Activated CD4-positive, alpha-beta T cell treated with anti-CD3 and anti-CD28 coated beads for 1 hour (primary cell): ENCODE measurements at places on chromosomes 16 and 17.

DNA sequence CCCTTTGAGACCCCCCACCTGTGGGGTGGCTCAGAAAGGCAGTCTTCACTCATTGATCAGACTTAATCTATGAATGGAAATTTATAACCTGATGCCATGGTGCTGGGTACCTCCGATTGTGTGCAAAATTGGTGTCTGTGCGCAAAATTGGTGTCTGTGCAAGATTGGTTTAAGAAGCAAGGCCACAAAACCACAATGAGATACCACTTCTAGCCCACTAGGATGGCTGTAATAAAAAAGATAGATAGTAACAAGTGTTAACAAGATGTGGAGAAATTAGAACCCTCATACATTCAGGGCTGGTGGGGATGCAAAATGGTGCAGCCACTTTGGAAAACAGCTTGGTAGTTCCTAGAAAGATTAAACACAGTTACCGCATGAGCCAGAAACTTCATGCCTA is 13.9 kb upstream of the CSNK2A2 start:
- no peak for DNase-seq

GRCh38 chr17:19756546-19756945 is 8.4 kb upstream of the ALDH3A1 start:
- no peak for DNase-seq

DNA sequence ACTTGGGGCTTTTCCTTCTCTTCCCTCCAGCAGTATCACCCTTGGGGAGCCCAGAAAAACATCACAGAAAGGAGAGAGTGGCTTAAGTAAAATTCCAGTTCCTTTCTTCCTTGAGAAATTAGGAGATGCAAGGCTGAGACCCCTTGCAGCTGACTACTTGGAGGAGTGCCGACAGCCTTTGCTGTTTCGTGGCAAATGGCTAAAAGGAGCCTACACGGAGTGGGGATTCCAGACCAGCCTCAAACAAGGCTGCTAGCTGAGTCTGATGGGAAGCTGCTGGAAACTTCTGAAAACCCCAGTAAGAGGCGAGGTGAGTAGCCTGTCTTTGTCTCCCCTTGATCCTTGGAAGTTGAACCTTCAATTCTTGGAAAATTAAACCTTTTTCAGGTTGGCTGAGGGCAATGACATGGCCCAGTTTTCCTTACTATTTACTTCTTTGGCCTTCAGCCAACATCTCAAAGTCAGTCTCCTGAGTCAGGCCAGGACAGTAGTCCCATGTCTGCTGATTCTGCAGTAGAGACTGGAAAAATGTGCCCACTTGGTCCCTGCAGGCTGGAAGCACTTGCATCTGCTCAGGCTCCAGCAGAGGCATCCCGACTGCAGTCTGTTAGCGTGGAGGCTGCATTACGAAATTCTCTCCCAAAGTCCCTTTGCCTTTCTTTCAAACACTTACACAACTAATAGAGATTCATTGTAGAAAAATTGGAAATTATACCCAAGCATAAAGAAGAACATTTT is 23.4 kb downstream of the SMIM36 start:
- no peak for DNase-seq

DNA sequence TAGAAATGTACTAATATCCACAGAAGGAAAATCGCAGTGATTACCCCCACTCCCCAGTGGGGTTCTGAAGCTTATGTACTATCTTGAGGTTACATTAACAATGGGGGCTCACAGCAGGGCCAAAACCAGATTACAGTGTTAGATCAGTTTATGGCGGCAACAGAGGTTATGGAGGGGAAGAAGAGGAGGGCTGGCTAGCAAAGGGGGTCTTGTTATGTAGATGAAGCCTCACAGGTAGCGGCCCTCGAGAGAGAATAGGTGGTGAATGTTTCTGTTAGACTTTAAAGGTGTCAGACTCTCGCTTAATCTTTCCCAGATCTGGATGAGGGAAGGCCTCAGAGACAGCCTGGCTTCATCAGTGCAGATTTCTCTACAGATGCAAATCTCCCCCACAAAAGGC is 22.2 kb downstream of the RNF112 start:
- no peak for DNase-seq

- DNase-seq, result no peak
Measured at GRCh38 chr17:53806473-53806872, 16.3 kb upstream of the KIF2B start.

DNA sequence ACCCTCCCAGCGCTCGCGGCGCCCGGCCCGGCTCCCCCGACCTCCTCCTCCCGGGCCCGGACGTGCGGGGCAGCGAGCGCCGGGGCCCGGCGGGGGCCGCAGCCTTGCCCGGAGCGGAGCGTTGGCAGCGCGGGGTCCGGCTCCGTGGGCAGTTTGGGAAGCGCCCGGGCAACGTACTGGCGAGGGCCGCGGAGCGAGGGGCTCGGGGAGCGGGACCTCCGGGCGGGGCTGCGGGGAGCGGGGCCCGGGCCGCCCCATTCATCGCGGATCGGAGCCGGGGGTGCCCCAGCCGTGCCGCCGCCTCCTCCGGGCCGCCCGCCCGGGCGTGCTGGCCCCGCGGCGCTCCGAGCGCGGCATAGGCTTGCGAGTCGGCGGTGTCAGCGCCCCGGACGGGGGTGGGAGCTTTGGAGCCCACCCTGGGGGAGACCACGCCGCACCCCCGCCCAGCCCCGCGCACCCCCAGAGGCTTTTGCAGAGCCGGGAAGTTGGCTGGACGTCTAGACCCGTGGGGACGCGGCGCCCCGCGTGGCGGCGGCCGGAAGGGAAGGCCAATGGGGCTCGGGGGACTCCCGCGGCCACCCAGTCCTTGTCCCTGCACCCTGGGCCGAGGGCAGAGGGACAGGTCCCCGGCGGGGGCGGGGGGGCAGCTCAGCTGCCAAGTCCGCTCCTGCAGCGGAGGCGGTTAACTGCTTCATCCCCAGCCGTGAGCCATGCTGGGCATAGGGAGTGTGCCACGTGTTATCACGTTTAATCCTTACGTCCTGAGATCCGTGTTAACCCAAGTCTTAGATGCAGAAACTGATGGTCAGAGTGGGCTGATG is 852 bp downstream of the ZNF469 start:
- DNase-seq, result no peak

DNA sequence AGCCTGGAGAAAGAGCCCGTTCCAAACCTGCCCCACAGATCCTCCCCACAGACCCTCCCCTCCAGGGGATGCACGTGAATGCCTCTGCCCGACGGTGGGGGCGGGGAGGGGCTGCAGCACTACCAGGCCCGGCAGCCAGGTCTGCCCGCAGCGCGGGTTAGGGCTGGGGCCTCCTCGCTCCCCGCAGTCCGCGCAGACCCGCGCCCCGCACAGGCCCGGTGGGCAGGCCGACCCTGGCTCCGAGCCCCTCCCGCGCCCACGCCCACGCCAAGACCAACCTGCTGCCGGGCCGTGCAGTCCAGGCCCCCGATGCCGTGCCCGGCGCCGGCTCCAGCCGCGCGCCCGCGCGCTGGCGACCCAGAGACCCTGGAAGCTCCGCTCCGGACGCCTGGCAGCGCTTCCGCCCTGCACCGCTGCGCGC is at the start of gene RPUSD1:
RPUSD1 (minus strand) TSS at position 404 of the 421 bp plus-strand sequence. CDS start 644 bp downstream, outside the sequence.
- DNase-seq, result no peak

DNA sequence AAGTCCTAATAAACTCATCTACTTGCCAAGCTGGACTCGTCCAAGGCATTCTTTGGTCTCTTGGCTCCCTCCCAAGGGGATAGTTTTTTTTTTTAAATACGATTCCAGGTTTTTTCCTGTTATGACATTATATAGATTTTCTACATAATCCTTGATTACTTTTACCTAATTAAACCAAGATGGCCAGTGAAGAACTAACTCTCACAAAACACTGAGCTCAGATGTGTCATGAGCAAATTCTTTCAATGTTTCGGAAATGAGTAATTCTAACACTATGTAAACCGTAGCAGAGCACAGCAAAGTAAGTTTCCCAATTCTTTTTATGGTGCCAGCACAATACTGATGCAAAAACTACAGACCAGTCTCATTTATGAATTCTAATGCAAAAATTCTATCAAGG is 1.8 kb downstream of the ZNF23 start:
- no peak for DNase-seq

GRCh38 chr17:27332485-27333409 is 38.8 kb downstream of the WSB1 start:
- DNase-seq, result peak; percentile 85

DNA sequence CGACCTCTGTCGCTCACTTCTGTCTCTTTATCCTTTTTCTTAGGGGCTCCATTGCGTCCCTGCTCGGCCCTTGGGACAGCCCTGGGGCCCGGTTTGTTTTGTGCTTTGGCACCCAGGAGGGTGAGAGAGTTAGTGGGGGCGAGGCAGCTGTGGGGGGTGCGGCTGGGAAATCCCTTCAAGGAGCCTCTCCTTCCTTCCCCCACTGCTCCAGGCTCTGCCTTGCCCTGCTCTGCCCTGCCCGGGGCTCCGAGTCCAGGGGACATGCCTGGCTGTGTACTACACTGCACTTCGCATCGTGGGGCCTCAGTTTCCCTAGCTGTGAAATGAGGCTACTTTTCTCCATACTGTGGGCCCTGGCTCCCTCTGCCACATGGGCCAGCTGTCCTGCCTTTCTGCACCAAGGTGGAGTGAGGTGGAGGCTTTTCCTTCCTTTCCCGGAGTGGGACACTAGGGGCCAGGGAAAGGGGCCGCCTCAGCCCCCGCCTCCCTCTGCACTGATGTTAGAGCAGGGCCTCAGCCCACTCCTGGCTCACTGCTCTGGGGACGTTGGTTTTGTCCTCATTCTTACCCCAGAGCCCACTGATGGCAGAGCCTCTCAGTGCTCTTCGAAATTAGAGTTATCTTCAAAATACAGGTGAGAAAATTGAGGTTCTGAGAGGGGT is 980 bp downstream of the LLGL1 start:
- no peak for DNase-seq

DNA sequence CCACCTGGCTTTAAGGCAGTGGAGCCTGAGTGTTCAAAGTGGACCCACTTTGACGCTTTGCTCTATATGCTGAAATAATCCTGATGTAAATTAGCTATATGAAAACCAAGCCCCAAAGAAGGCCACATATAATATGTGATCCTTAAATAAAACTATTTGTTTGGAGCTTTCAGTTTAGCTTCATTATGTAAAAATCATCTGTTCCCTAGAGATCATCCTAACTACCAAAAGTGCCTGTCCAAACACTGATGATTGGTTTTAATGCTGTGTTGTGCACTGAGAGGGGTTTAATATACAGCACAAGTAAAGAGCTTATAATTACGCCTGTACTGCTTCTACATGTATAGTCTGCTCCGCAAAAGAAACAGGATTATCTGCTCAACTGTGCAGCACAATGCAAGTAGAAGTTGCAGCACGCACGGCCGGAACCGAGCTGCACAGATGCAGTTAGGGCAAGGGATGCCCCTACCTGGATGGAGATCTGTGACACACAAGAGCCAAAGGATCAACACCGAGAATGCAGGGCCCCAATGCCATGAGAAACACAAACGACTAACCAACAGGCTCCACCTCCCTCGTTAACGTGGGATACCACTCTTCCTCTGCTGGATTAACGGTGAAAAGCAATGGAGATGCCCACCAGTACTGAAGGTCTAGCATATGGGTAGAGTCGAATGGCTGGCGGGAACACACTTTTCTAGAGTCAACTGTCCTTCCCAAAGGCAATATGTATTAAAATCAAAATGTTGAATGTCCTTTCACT is 20.5 kb downstream of the USP7 start:
- no peak for DNase-seq

- DNase-seq, result no peak
Measured at GRCh38 chr16:10314811-10315210, 71.0 kb upstream of the ATF7IP2 start.

GRCh38 chr16:57643147-57643874 is 14.9 kb downstream of the ADGRG1 start:
- no peak for DNase-seq

- DNase-seq, result no peak
Measured at GRCh38 chr16:60651346-60651745, 1384.9 kb downstream of the CDH8 start.

DNA sequence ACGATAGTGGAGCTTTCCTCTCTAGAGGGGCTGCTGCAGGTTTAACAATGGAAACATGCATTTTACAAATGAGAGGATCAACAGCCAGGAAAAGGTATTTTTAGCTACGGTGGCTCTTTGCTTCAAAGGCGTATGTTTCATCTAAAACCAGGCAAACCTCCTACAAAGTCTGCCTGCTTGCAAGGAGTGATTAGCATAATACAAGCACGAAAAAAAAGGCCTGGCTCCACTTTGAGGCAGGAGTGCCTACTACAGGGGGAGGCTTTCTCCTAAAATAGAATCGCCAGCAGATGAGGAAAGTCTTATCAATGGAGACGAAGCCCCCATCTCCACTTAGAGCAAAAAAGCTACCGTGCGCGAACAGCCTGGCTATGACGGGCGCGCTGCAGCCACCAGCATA is 27.1 kb upstream of the MTSS2 start:
- DNase-seq, result no peak

GRCh38 chr16:86604436-86605193 is 26.3 kb downstream of the FOXL1 start:
- peak; percentile 22 for DNase-seq

- DNase-seq, result no peak
Measured at GRCh38 chr16:4500272-4500671, 24.1 kb downstream of the HMOX2 start.

DNA sequence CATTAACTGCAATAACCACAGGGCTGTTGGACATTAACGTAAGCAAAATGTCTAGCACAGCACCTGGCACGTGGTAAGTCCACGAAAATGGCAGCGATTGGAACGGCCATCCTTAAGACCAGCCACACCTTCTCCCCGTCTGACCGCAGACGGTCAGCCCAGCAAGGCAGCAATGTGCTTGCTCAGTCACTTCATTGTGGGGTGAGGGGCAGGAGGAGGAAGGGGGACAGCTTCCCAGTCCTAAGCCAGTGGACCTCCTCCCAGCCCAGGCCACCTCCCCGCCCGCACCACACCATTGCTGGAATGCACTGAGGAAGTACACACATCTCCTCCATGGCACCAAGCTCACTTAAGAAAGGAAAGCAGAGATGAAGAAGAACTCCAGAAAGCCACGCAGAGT is 8.6 kb upstream of the MYLK3 start:
- DNase-seq, result no peak

DNA sequence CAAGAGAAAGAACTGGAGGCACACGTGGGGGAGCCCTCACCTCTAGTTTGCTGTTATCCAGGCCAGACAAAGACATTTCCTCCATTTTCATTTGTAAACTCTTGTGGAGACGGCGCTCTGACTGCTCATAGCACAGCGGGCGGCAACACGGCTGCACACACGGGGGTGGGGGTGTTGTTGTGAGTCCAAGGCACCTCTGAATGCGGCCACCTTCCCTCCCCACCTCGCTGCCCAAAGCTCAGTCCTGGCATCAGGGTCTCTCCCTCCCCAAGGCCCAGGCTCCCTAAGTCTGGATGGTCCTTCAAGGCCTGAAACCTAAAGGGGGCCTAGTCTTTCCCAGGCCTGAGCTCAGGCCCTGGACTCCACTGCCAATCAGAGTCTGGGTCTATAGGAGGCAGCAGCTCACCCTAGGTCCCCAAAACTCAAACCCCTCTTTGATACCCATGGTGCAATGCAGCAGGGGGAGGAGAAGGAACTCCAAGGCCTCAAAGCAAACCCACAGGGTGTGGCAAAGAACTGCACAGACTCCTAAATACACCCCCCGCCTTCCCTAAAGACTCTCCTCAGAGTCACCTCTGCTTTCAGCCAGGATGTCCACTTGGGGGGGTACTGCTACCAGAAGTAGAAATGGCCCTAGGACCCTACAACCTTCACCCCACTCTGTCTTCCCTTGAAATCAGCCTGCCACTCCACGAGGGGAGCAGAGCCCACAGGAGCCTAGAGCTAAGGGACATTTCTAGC is 1.5 kb downstream of the ATXN7L3 start:
- no peak for DNase-seq

GRCh38 chr17:9768381-9768934 is 22.9 kb downstream of the DHRS7C start:
- no peak for DNase-seq

- no peak for DNase-seq
Measured at GRCh38 chr17:28317966-28318758, 838 bp upstream of the TMEM97 start.

- no peak for DNase-seq
Measured at GRCh38 chr17:19631905-19632304, 16.6 kb upstream of the ALDH3A2 start.
